A549 treated with GW870086 at 1 μM for 4 hours (cell line): ENCODE measurements at places on chromosomes 11 and 22. TPM values are rescaled to one million over a fixed set of nuclear protein-coding genes. Genes with fewer than 3 reads are reported as not detected.

The IGSF22 gene
- total RNA-seq, result not detected in 5 replicates

The CRYAB gene
- total RNA-seq, result 10.4 to 25.3 TPM (median 14.6 TPM) in 5 replicates

The CECR2 gene
- total RNA-seq, result 0.05 to 0.14 TPM (median 0.08 TPM) in 5 replicates

The GPHA2 gene
- not detected in 5 replicates for total RNA-seq

The APIP gene
- total RNA-seq, result 21.7 to 27.9 TPM (median 22.7 TPM) in 5 replicates

The SLC17A6 gene
- total RNA-seq, result not detected in 5 replicates

The PLAAT5 gene
- not detected in 5 replicates for total RNA-seq

The OR6A2 gene
- not detected in 5 replicates for total RNA-seq

The LRRC55 gene
- total RNA-seq, result not detected in 5 replicates

The FREY1 gene
- total RNA-seq, result 0.24 to 0.96 TPM (median 0.49 TPM) in 5 replicates

The CCDC188 gene
- not detected in 5 replicates for total RNA-seq

The UPK3A gene
- total RNA-seq, result not detected in 5 replicates

The PARVG gene
- total RNA-seq, result not detected in 5 replicates

The PGA3 gene
- total RNA-seq, result not detected in 5 replicates

The TSPAN18 gene
- total RNA-seq, result 1.9 to 3.5 TPM (median 2.4 TPM) in 5 replicates

The F2 gene
- 1.9 to 2.6 TPM (median 2.2 TPM) in 5 replicates for total RNA-seq

The SLC6A5 gene
- total RNA-seq, result not detected in 5 replicates

The GNAZ gene
- total RNA-seq, result 1.9 to 3.0 TPM (median 2.5 TPM) in 5 replicates

The NEFH gene
- total RNA-seq, result 0.05 to 0.14 TPM (median 0.10 TPM) in 5 replicates

The KRTAP5-1 gene
- not detected in 5 replicates for total RNA-seq

The ANGPTL5 gene
- 0.09 to 0.16 TPM in 2 of 5 replicates, not detected in the others for total RNA-seq

The MB gene
- total RNA-seq, result 6.3 to 8.6 TPM (median 7.7 TPM) in 5 replicates

The TRIM49 gene
- 0.07 TPM in 1 of 5 replicates, not detected in the others for total RNA-seq

The CCDC88B gene
- 10.0 to 12.0 TPM (median 10.1 TPM) in 5 replicates for total RNA-seq

The LRRC4C gene
- total RNA-seq, result not detected in 5 replicates

The C22orf15 gene
- total RNA-seq, result not detected in 5 replicates

The SAA4 gene
- not detected in 5 replicates for total RNA-seq

The OR8A1 gene
- total RNA-seq, result not detected in 5 replicates

The SMIM35 gene
- not detected in 5 replicates for total RNA-seq

The MUC5AC gene
- total RNA-seq, result 1.5 to 2.3 TPM (median 2.0 TPM) in 5 replicates
